A172 (cell line): ENCODE measurements at places on chromosomes 1 and 21. TPM values are rescaled to one million over a fixed set of nuclear protein-coding genes. Genes with fewer than 3 reads are reported as not detected.

NBPF9 gene
- total RNA-seq = 16.9 and 18.0 TPM in 2 replicates

CNR2 gene
- total RNA-seq = not detected in 2 replicates

PLA2G2A gene
- not detected in 2 replicates for total RNA-seq

AK4 gene
- total RNA-seq = 6.8 and 8.9 TPM in 2 replicates

CFAP74 gene
- not detected in 2 replicates for total RNA-seq

CHIA gene
- not detected in 2 replicates for total RNA-seq

PAQR7 gene
- 0.19 and 1.1 TPM in 2 replicates for total RNA-seq

SPRR2A gene
- total RNA-seq = not detected in 2 replicates

TAS1R1 gene
- total RNA-seq = not detected in 2 replicates

OR2W3 gene
- total RNA-seq = not detected in 2 replicates

CHAF1B gene
- total RNA-seq = 25.9 and 33.9 TPM in 2 replicates

CFHR3 gene
- 0.03 and 0.38 TPM in 2 replicates for total RNA-seq

KCND3 gene
- total RNA-seq = 0.07 and 0.17 TPM in 2 replicates

CTSS gene
- total RNA-seq = 5.7 and 18.5 TPM in 2 replicates

KIAA0040 gene
- 0.24 TPM in 1 of 2 replicates, not detected in the other for total RNA-seq

C1QTNF12 gene
- total RNA-seq = not detected in 2 replicates

CSMD2 gene
- 1.5 and 2.6 TPM in 2 replicates for total RNA-seq

HES2 gene
- 2.0 and 3.9 TPM in 2 replicates for total RNA-seq

SPRR1B gene
- total RNA-seq = not detected in 2 replicates

TSACC gene
- total RNA-seq = 3.5 and 9.4 TPM in 2 replicates

LEPR gene
- 3.0 and 3.1 TPM in 2 replicates for total RNA-seq

FAAH gene
- total RNA-seq = not detected in 2 replicates

ETNK2 gene
- total RNA-seq = 20.9 and 23.0 TPM in 2 replicates

ACBD6 gene
- total RNA-seq = 121 and 140 TPM in 2 replicates
